Renal cortical epithelial cell (primary cell): ENCODE measurements at places on chromosomes 1 and 21. TPM values are rescaled to one million over a fixed set of nuclear protein-coding genes. Genes with fewer than 3 reads are reported as not detected.

L1TD1 gene
- under 0.01 TPM in 1 of 2 replicates, not detected in the other for total RNA-seq

- no peak for DNase-seq
Measured at GRCh38 chr1:93614541-93614940, 67.1 kb downstream of the BCAR3 start.

DNA sequence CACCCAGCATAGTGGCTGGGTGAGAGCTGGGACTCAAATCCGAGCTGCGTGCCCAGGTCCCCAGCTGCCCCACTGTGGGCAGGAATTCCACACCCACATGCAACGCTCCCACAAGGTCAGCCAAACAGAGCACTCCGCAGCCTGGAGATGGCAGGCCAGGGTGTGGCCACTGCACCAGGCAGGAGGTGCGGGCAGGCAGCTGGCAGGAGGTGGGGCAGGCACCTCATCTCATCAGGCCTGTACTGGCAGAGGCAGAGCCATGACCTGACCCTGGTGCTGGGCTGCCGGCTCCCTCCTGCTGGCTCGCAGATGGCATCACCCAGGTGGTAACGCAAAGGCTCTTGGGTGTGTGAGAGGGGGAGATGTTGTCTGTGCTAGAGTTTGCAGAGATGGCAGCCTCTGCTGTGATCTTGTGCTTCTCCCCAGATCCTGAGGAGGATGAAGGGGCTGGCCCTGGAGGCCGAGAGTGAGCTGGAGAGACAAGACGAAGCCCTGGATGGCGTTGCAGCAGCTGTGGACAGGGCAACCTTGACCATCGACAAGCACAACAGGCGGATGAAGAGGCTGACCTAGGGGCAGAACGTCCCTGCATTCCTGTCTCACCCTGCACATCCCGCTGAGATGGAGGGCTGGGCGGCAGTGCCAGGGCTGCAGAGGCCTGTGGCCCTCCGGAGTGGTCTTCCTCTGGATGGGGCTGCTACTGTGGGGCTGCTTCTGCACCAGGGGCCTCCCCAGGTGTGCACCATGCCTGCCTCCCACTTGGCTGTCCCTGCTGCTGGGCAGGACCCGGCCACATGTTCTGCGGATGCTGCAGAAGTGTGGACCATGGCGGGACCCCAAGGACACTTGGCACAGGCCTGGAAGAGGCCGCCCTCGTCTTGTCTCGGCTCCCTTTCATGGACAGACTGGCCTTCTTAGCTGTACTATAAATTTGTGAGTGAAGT, 35.1 kb upstream of the PRSS38 start:
- DNase-seq: no peak

- no peak for DNase-seq
Measured at GRCh38 chr1:185674201-185674600, 60.0 kb upstream of the HMCN1 start.

GRCh38 chr21:46474382-46474781, 15.7 kb downstream of the DIP2A start:
- no peak for DNase-seq

FAM131C gene
- total RNA-seq: 0.52 and 1.5 TPM in 2 replicates

DNA sequence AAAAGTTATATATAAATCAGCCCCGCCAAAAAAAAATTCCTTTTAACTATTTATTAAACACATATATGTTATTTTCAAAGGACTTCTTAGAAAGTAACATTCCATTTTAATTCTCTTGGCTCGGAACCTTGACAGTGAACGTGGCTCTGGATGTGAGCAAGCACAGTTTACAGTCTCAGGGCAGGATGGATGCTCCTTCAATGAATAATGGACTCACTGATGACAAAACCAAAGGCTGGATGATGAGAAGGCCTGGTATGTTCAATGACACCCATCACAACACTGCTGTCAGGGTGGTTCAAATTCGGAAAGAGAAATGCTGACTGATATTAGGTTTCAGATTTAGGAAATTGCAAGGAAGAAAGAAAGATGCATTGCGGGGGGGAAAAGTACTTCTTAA, 148.8 kb downstream of the SIPA1L2 start:
- no peak for DNase-seq

NBPF19 gene
- total RNA-seq: 10.6 and 19.5 TPM in 2 replicates

DNA sequence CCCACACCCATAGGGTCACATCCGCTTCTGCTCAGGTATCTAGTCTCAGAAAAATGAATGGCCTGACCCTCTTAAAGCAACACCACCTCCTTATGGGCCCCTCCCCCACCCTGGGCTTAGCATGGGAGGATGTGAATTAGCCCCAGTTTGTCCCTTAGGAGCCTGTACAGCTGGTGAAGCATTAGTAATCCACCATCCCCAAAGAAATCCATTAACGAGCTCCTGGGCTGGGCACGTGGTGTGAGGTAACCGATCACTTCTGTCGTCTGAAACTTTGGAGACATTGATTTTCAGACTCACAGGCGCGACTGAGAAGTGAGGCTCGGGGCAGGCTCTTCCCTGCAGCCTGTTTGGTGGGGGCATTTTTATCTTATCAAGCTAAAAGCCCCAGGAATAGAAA, 10.5 kb downstream of the RASSF5 start:
- no peak for DNase-seq

GRCh38 chr21:45856906-45857305, 124.7 kb upstream of the COL6A1 start:
- no peak for DNase-seq

PSRC1 gene
- total RNA-seq: 1.5 and 2.1 TPM in 2 replicates

GORAB gene
- 9.7 and 16.3 TPM in 2 replicates for total RNA-seq

CFAP74 gene
- not detected in 2 replicates for total RNA-seq

DNA sequence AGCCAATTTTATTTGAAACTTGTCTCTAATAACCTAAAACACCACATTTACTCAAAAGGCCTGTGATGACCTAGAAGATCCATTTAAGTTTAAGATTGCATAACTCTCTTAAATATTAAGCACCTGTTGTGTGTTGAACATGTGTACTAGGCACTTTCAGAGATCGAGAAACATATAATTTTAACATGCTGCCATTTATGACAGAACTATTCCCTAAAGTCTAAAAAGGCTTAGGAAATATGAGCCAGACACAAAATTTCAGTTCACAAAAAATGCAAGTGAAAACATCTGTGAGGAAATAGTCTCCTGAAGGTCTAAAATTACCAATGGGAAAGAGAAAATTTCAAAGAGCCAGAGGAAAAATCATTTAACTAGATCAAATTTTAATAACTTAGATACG, 37.7 kb downstream of the CEP170 start:
- DNase-seq: no peak

- DNase-seq: no peak
Measured at GRCh38 chr1:151993084-151993733, 450 bp downstream of the S100A10 start.

DNA sequence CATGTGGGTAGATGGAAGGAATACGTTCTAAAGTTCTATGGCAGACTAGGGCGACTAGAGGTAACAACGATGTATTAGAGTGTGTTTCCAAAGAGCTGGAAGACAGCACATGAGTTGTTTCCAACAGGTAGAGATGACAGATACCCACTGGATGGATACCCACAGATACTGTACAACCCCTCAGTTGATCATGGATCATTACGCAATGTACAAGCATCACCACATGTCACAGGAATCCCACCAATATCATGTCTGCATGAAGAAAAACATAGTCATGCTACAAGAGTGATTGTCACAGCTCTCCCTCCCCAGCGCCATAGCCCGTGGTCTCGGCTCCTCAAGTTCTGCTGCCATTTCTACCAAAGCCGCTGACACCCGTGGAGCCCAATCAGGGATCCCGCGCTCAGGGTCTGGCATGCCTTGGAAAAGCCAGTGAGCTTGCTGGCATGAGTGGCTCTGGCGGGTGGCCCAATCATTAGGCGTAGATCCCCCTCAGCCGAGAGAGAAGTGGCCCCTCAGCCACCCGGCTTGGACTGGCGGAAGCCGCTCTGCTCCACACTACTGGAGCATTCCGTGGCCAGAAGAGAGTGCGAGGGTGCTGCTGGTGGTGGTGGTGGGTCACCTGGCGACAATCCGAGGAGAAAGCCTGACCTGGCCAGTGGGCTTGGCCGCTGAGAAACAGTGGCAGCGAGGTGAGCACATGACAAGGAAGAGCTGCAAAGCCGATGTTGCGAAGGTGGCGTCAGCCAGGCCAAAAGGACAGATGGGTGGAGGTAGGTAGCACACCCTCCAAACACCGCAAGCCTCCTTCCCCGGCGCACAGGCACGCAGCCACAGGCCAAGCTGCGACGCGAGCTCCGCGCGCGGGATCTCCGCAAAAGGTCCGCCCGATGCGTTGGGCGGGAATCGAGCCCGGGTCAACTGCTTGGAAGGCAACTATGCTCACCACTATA, 65.7 kb upstream of the FCGR2A start:
- no peak for DNase-seq
